ENCODE measurements at places on chromosomes 16 and 17.
A peak's percentile ranks its signal among the peaks of the same experiment; 100 is the strongest.

DNA sequence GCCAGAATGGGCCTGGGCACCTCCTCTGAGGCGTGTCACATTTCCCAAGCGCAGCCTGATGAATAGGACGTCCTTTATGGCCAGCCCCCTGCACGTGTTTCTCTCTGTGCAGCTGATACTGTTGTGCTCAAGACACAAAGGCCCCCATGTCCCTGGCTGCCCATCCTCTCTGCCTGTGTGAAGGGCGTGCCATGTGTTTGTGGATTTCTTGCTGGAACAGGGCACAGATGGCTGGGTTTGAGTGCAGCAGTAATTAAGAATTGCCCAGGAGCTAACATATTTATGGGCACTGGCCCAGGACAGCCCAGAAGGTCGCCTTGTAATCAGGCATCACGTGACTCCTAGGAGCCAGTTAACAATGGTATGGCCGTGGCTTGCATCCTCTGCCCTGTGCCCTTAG is 181.1 kb downstream of the CCDC182 start:
- DNase-seq: no peak

DNA sequence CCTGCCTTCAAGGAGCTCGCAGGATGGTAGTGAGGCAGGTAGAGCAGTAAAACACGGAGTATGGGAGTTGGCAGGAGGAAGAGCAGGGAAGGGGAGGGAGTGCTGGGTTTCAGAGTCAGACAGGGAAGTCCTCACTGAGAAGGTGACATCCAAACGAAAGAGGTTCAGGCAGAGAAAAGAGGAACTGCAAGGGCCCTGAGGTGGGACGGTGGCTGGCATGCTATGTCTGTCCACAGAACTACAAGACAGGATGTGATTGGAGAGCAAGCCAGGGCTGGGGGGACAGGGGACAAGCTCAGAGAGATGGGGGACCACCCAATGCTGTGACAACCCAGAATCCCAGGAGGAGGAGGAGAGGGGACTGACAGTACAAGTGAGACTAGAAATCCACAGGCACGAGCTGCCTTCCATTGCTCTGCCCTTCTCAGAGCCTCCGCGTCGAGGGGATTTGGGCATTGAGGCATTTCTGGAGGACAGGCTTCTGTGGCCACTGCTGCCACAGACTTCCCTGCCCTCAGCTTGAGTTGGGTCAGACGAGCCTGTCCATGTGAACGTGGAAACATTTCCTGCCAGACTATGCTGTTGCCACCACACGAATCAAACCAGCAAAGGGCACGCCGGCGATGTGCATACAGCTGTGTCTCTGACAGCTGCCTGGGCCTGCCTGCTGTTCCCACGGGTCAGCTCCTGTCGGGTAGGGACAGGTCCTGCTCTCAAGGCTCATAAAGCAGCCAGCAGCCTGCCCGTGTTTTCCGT is 100.1 kb downstream of the RAB11FIP4 start:
- DNase-seq: no peak

DNA sequence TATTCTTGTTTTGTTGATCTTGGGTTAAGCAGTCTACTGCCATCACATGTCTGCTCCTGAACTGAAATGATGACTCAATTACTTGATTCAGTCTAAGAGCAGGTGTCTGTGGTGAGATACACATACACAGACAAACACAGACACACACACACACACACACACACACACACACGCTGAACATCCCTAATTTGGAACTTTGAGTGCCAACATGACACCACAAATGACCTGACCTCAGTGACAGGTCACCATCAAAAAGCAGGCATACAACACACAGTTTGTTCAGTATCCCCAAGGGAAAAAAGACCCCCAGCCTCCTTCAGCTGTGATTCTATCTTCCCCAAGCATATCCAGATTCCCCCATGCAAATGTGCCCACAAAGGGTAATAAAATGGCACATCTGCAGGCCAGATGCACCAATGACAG is 130.1 kb upstream of the TMEM97 start:
- DNase-seq: no peak

- DNase-seq: no peak
Measured at GRCh38 chr17:67260170-67260987, 15.4 kb upstream of the HELZ start.

GRCh38 chr17:82981141-82981730 is 98.2 kb upstream of the METRNL start:
- no peak for DNase-seq

DNA sequence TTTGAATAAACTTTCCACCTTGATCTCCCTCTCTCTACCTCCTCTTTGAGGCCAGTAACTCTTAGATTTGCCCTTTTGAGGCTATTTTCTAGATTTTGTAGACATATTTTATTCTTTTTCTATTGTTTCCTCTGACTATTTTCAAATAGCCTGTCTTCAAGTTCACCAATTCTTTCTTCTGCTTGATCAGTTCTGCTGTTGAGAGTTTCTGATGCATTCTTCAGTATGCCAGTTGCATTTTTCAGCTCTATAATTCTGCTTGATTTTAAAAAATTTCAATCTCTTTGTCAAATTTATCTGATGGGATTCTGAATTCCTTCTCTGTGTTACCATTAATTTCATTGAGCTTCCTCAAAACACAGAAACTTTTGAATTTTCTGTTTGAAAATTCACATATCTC is 257.5 kb downstream of the HAPSTR1 start:
- DNase-seq: no peak

- no peak for DNase-seq
Measured at GRCh38 chr17:77516902-77517301, 376.1 kb downstream of the SEC14L1 start.

- no peak for DNase-seq
Measured at GRCh38 chr17:51079049-51079448, 41.6 kb downstream of the SPAG9 start.

GRCh38 chr17:20254541-20254940 is 212.8 kb downstream of the LGALS9B start:
- no peak for DNase-seq

GRCh38 chr17:37643869-37644268 is 623 bp upstream of the DDX52 start:
- no peak for DNase-seq

- no peak for DNase-seq
Measured at GRCh38 chr16:85239239-85239638, 127.0 kb upstream of the CIBAR2 start.

GRCh38 chr16:5216441-5217080 is 119.0 kb upstream of the EEF2KMT start:
- DNase-seq: no peak

GRCh38 chr16:3292604-3293003 is 9.3 kb downstream of the ZNF263 start:
- no peak for DNase-seq

DNA sequence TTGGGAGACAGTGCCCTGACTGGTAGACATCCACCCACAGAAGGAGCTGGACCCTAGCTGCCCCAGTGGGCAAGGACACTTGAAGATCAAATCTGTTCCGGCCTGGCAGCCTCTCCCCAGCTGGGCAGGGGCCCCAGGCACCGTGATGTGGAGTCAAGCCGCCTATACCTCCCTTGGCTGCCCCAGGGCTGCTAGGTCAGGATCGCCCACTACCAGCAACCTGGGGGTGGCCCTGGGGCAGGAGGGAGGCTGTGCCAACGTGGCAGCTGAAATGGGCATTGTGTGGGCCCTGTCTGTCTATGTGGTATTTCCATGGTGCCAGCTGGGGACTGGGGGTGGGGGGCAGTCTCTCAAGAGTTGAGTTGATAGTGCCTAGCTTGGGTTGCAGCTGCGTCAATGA is 941 bp downstream of the PDK2 start:
- DNase-seq: no peak

- no peak for DNase-seq
Measured at GRCh38 chr17:77279448-77280303, 138.9 kb downstream of the SEC14L1 start.

DNA sequence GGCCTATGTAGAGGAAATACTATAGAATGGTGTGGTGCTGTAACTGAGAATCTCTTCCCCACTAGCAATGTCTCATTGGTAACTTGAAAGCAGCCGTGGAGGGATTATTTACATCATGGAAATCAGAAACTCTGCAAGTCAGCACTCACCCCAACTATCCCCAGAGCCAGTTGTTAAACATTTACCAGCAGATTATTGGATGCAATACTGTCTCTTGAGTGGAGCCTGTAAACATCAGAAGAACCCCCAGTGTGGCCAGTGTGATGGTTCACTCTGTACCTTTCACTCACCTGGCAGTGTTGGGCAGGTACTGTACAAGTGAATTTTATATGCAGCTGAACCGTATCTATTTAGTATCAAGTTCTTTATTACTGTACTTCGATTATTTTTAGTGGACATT is 299.8 kb upstream of the SALL1 start:
- no peak for DNase-seq

DNA sequence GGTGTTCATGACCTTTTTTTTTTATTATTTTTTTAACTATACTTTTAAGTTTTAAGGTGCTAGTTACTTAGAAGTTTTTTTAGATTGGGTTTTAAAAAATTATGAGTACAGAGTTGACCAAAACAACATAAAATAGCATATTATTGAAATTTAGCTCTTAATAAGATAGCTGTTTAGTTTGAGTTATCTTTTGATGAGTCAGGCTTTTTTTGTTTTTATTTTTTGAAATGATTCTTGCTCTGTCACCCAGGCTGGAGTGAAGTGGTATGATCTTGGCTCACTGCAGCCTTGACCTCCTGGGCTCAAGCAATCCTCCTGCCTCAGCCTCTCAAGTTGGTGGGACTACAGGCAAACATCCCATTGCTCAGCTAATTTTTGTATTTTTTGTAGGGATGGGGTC is 13.6 kb downstream of the ZNF750 start:
- DNase-seq: no peak

- DNase-seq: no peak
Measured at GRCh38 chr16:49699841-49700175, 156.1 kb downstream of the ZNF423 start.

GRCh38 chr16:77289331-77289809 is 90.2 kb downstream of the SYCE1L start:
- no peak for DNase-seq

GRCh38 chr17:66711401-66711800 is 123.5 kb upstream of the CACNG5 start:
- DNase-seq: no peak

GRCh38 chr17:80104321-80104955 is 3.1 kb downstream of the GAA start:
- no peak for DNase-seq

GRCh38 chr17:7217113-7217987 is 2.3 kb downstream of the DLG4 start:
- DNase-seq: no peak

DNA sequence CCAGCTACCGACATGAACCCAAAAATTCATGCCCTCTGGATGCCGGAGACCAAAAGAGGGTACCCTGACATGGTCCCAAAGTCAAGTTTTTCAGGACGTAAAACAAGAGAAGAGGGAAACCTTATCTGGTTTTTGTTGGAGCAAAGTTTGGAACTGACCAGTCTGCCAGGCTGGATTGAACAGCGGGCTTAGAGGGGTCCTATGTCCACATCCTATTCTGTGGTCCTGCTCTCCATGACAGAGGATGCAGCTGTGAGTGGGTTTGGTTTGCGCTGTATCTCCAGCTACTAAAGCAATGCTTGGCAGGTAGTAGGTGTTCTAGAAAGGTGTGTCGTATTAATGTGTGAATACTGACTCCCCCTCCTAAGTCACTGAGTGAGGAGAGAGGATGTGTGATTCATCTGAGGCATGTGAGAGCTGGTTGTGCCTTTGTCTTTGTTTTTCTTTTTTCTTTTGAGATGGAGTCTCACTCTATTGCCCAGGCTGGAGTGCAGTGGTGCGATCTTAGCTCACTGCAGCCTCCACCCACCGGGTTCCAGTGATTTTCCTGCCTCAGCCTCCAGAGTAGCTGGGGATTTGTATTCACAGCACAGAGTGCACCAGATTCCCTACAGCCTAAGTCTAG is 31.0 kb downstream of the PMM2 start:
- DNase-seq: no peak

GRCh38 chr17:19302791-19303331 is 59.7 kb downstream of the B9D1 start:
- no peak for DNase-seq

DNA sequence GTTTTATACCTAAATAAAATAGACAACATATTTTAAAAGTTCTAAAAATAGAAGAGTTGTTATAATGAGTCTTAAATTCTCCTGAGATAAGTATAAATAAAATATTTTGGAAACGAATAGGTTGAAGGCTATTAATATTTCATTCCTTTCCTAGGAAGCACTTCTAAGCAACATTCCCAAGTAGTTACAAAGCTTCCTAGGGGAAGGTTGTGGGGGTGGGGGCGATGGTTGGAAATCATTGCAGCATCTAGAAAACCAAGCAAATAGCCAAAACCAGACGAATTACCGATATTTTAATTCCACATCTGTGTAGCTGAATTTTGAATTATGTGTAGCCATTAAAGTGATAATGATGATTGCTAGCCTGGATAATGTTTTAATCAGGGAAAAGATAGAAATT is 26.9 kb downstream of the PTRH2 start:
- no peak for DNase-seq

- DNase-seq: no peak
Measured at GRCh38 chr17:74680213-74680612, 32.5 kb downstream of the CD300LF start.

DNA sequence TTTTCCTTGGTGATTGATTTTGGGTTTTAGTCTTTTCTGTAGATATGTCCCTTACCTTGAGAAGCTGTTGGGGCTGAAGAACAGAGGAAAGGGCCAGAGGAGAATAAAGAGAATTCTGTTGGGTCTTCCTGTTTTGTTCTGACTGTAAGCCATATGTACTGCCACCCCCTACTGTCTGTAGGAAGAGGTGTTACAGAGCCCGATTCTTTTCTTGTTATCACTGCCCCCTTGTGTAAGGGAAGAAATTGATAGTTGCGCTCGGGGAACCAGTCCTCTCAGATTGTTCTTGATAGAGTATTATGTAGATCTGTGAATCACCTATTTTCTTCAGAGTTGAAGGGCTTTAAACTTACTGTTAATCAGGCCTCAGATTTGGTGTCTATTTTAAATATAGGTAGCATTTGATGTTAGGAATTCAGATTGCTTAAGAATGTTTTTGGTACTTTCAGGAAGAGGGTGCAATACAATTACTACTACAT is 2.4 kb downstream of the TANC2 start:
- DNase-seq: peak; percentile 9

- DNase-seq: no peak
Measured at GRCh38 chr17:42979511-42980273, at the start of gene PTGES3L. Gene PTGES3L (minus strand): TSS chr17:42980080. CDS start chr17:42980053, 27 bp downstream.

Data from stimulated activated CD4-positive, alpha-beta T cell treated with anti-CD3 and anti-CD28 coated beads, Interleukin-12 subunit alpha, Interleukin-12 subunit beta, amount 100 ng/mL, for 4 hours (primary cell).